Left lung (tissue), 14 donors: ENCODE measurements at places on chromosomes 4 and X. TPM values are rescaled to one million over a fixed set of nuclear protein-coding genes. Genes with fewer than 3 reads are reported as not detected.
A peak's percentile ranks its signal among the peaks of the same experiment; 100 is the strongest.

- H3K36me3 ChIP-seq, result no peaks in the 10 kb centered on the region
- no peak overlapping the region for H3K4me3 ChIP-seq
- peaks cover 49% of the 10 kb centered on the region for H3K4me1 ChIP-seq
- no peaks in the 10 kb centered on the region for H3K27me3 ChIP-seq
These were observed 29.2 kb downstream of the P2RY8 start for GRCh38 chrX:1507511-1508463.

- DNase-seq, result no peak
- no peaks in the 10 kb centered on the region for H3K27me3 ChIP-seq
- no peak overlapping the region for H3K4me3 ChIP-seq
- no peaks in the 10 kb centered on the region for H3K4me1 ChIP-seq
- H3K36me3 ChIP-seq, result no peaks in the 10 kb centered on the region
These were observed 32.7 kb downstream of the NLGN3 start for GRCh38 chrX:71177327-71177726.

DNA sequence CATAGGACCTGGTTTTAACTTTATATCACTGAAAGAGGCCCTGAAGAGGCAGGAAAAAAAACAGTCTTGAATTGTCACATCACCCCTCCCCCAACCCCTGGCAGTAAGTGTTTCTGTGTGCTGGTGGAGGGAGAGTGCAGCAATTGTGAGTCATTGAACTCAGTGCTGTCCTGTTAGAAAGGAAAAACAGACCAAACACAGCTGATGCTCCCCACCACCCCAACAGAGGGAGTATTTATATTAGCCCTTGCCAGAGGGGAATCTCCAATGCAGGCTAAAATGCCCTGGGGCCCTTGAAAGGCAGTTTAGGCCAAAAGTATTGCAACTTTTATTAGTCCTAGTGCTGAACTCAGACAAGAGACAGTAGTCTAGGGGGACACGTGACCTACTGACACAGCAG is 197.8 kb upstream of the AGTR2 start:
- no peaks in the 10 kb centered on the region for H3K36me3 ChIP-seq
- H3K27ac ChIP-seq, result no peak overlapping the region
- H3K27me3 ChIP-seq, result peaks cover 8% of the 10 kb centered on the region
- H3K4me1 ChIP-seq, result no peaks in the 10 kb centered on the region
- H3K4me3 ChIP-seq, result no peak overlapping the region
- no peak for DNase-seq

DNA sequence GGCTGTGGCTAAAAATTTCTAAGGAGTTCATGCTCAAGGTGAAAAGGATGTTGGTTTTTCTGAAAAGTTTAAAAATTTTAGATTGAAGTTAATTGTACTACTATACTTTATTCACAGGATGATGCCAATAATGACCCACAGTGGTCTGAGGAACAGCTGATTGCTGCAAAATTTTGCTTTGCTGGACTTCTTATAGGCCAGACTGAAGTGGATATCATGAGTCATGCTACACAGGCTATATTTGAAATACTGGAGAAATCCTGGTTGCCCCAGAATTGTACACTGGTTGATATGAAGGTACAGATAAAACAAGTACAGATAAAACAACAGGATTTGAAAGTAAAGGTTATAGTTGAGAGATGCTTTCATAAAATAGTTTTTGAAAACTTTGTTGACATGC is 12.2 kb downstream of the PAICS start:
- no peak overlapping the region for H3K27ac ChIP-seq
- H3K36me3 ChIP-seq, result peaks cover 42% of the 10 kb centered on the region
- no peak overlapping the region for H3K4me3 ChIP-seq

DNA sequence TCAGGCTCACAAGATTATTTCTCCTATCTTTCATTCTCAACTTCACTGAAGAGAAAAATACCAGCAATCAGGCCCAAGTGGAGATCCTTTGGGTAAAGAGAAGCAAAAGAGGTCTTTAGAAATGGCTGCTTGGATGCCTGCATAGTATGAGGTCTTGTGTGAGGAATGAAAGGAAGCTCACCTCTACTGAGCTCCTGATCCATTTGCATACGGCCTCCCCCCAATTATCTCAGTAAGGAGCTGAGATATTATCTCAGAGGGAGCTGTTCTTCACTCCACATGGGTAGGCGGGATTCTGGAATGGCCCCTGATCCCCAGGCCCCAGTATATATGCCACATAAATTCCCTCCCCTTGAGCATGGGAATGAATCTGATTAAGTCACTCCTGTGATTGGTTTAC is 75.8 kb downstream of the EVC2 start:
- H3K4me3 ChIP-seq, result no peak overlapping the region
- DNase-seq, result no peak
- H3K36me3 ChIP-seq, result peaks cover 37% of the 10 kb centered on the region
- no peaks in the 10 kb centered on the region for H3K4me1 ChIP-seq

- no peak for DNase-seq
- no peaks in the 10 kb centered on the region for H3K36me3 ChIP-seq
- H3K27ac ChIP-seq, result no peak overlapping the region
- H3K4me3 ChIP-seq, result no peak overlapping the region
- no peaks in the 10 kb centered on the region for H3K27me3 ChIP-seq
These were observed 179.6 kb upstream of the RBPJ start for GRCh38 chr4:26141051-26141721.

DNA sequence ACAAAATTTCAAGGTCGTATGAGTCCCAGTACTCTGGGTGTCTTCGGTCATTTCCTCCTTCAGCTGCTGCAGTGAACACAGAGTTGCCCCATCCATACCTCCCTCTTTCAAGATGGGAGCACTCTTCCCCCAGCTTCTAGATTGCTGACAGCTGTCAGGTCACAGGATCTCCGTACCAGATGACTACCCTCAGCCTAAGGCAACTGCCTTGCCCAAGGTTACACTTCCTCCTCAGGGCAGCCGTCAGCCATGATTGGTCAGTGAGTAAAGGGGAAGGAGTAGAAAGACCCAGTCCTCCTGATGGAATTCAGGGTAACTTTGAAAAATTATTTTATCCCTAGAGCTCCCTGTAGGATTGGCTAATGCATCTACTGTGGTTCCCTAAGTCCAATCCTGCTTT is 81.6 kb downstream of the NAF1 start:
- no peak for DNase-seq
- H3K4me1 ChIP-seq, result no peaks in the 10 kb centered on the region
- no peaks in the 10 kb centered on the region for H3K36me3 ChIP-seq
- H3K27me3 ChIP-seq, result no peaks in the 10 kb centered on the region
- no peak overlapping the region for H3K4me3 ChIP-seq

GRCh38 chr4:7425591-7426468 is 8.9 kb downstream of the PSAPL1 start:
- no peak for DNase-seq
- H3K27ac ChIP-seq, result no peak overlapping the region
- H3K27me3 ChIP-seq, result no peaks in the 10 kb centered on the region
- no peaks in the 10 kb centered on the region for H3K36me3 ChIP-seq
- no peak overlapping the region for H3K4me3 ChIP-seq

DNA sequence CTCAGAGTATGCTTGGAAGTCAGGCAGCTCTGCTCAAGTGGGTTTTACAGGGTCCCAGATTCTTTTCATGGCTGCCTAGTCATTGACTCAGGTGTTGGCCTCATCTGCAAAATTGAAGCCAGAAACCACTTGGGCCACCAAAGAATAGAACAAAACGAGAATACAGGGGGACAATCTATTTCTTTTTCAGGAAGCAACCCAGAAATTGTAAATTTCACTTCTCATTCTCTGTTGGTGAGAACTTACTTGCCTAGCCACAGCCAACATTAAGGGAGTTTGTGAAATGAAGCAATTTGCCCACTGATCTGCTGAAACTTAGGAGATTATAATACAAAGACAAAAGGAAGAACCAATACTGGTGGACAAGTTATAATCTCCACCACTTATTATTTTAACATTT is 8.6 kb upstream of the TKTL2 start:
- DNase-seq, result no peak
- peak overlapping the region; percentile 40 for H3K27ac ChIP-seq
- no peak overlapping the region for H3K4me3 ChIP-seq
- H3K4me1 ChIP-seq, result peaks cover 8% of the 10 kb centered on the region
- no peaks in the 10 kb centered on the region for H3K27me3 ChIP-seq

DNA sequence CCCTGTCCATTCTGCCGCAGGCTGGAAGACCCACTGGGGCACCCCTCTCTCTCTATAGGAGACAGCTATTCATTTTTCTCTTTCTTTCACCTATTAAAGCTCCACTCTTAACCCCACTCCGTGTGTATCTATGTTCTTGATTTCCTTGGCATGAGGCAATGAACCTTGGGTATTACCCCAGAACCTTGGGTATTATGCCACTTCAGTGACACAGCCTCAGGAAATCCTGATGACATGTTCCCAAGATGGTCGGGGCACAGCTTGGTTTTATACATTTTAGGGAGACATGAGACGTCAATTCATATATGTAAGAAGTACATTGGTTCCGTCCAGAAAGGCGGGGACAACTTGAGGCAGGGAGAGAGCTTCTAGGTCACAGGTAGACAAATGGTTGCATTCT is 13.4 kb downstream of the HTT-AS start:
- no peak overlapping the region for H3K27ac ChIP-seq
- no peaks in the 10 kb centered on the region for H3K36me3 ChIP-seq
- no peaks in the 10 kb centered on the region for H3K27me3 ChIP-seq
- DNase-seq, result no peak

DNA sequence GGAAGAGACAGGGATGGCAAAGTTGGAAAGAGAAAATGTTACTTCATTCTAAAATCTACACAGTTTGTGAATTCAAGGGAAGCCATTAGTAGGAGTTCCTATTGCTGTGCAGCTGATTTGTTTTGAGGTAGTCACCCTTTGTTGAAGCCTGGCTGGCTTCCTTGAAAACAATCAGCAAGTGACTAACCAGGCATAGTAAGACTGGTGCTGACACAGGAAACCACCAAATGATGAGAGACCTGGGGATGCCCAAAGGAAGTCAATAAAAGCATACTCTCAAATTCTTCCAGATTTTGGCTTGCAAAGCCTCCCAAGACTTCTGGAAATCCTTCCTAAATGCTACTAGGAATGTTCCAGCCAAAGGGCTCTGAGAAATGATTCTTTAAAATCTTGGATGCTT is 23.9 kb upstream of the PRDM8 start:
- no peaks in the 10 kb centered on the region for H3K36me3 ChIP-seq
- no peak overlapping the region for H3K4me3 ChIP-seq
- H3K27ac ChIP-seq, result no peak overlapping the region
- DNase-seq, result no peak
- no peaks in the 10 kb centered on the region for H3K4me1 ChIP-seq
- H3K27me3 ChIP-seq, result no peaks in the 10 kb centered on the region

DNA sequence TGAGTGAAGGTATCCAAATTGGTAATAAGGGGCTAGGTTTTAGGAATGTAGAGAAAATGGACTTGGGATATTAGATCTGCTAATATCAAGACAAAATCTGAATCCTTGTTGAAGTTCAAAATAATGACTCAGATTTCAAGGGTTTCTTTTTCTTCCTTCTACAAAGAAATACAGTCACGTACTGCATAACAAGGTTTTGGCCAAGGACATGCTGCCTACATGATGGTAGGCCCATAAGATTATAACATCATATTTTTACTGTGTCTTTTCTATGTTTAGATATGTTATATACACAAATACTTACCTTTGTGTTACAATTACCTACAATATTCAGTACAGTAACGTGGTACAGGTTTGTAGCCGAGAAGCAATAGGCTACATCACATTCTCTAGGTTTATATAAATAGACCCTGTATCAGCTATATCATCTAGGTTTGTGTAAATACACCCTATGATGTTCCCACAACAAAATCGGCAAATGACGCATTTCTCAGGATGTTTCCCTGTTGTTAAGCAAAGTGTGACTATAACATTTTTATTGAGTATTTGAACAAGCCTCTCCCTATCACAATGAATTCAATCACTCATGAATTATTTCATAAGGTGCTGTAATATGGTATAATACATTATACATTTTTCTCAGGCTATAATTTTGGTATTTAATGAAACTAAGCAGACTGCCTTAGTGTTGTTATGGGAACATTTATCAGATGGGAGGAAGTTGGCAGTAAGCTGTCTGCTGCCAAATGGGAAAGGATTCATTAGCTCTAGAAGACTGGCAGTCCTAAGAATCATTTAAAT is 186.3 kb downstream of the PPP3CA start:
- no peaks in the 10 kb centered on the region for H3K4me1 ChIP-seq
- no peak for DNase-seq
- H3K27ac ChIP-seq, result no peak overlapping the region
- H3K36me3 ChIP-seq, result no peaks in the 10 kb centered on the region
- H3K27me3 ChIP-seq, result no peaks in the 10 kb centered on the region
- H3K4me3 ChIP-seq, result no peak overlapping the region

GRCh38 chr4:90226734-90227133 is 99.5 kb downstream of the CCSER1 start:
- H3K4me1 ChIP-seq, result no peaks in the 10 kb centered on the region
- H3K4me3 ChIP-seq, result no peak overlapping the region
- H3K27ac ChIP-seq, result no peak overlapping the region
- no peaks in the 10 kb centered on the region for H3K27me3 ChIP-seq

GRCh38 chr4:67468830-67469229 is 76.5 kb downstream of the CENPC start:
- H3K27me3 ChIP-seq, result no peaks in the 10 kb centered on the region
- H3K36me3 ChIP-seq, result peaks cover under 1% of the 10 kb centered on the region
- no peak overlapping the region for H3K4me3 ChIP-seq
- no peak for DNase-seq

DNA sequence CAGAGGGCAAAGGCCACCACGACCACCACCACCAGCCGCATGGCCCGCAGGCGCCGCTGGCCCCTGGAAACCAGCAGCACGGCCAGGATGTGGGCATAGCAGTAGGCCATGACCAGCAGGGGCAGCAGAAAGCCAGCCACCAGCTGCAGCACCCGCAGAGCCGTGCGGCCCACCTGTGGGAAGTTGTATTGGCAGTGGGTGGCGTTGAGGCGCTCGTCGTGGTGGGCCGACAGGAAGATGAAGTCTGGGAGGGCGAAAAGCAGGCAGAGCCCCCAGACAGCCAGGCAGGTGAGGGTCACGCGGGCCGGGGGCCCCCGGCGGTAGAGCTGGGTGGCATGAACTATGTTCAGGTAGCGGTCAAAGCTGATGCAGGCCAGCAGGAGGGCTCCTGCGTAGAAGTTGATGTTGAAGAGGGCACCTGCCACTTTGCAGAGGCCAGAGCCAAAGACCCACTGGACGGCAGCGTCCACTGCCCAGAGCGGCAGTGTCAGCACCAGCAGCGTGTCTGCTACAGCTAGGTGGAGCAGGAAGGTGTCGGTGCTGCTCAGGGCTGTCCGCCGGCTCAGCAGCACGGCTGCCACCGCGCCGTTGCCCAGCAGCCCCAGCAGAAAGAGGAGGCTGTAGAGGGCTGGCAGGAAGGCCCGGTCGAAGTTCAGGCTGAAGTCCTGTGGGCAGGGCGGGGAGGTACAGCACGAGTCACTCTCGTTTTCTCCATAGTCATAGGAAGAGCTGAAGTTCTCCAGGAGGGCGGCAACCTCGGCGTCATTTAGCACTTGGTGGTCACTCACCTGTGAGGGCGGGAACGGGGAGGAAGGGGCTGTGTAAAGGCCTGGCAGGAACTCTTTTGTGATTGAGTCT is 1.4 kb downstream of the CXCR3 start:
- no peaks in the 10 kb centered on the region for H3K4me1 ChIP-seq
- DNase-seq, result no peak
- no peak overlapping the region for H3K27ac ChIP-seq
- H3K36me3 ChIP-seq, result no peaks in the 10 kb centered on the region
- H3K4me3 ChIP-seq, result peak overlapping the region; percentile 16

TRPC3 gene
- total RNA-seq, result 0.82 TPM

PLP1 gene
- 0.12 TPM for total RNA-seq

SLC10A4 gene
- 0.84 TPM for total RNA-seq

DAPP1 gene
- 4.1 TPM for total RNA-seq

ARL13A gene
- total RNA-seq, result not detected

MAP3K15 gene
- 0.24 TPM for total RNA-seq

LYAR gene
- total RNA-seq, result 20.4 TPM

PPEF1 gene
- total RNA-seq, result 0.42 TPM

LUZP4 gene
- total RNA-seq, result not detected

SHROOM3 gene
- total RNA-seq, result 96.9 TPM

PQBP1 gene
- 56.3 TPM for total RNA-seq

ADH1C gene
- total RNA-seq, result 1.2 TPM

VSIG1 gene
- total RNA-seq, result 5.2 TPM

TMEM255A gene
- 1.8 TPM for total RNA-seq
